Aorta (tissue), 5 donors: ENCODE measurements at places on chromosomes 12 and 14. TPM values are rescaled to one million over a fixed set of nuclear protein-coding genes. Genes with fewer than 3 reads are reported as not detected.

DNA sequence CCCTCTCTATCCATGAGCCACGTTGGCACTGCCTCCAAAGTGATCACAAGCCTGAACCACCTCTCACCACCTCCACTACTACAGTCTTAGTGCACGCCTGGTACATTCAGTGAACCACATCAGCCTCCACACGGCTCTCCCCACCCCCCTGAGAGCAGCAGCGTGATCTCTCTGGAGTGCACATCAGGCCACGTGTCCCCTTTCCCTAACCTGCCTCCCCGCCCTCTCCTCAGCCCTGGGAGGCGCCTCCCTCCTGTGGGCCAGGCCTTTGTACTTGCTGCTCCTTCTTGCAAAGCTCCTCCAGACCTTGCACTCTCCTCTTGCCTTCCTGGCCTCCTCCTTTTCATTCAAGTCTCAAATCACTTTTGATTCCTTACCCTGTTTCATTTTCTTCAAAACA lies 49.8 kb downstream of the SLC6A12 start:
- no peak for DNase-seq

Gene CMTM5
- total RNA-seq: 4.1 TPM

Gene CCDC175
- total RNA-seq: 0.71 TPM

GRCh38 chr12:19458733-19459132 lies 19.4 kb downstream of the AEBP2 start:
- no peak for DNase-seq

DNA sequence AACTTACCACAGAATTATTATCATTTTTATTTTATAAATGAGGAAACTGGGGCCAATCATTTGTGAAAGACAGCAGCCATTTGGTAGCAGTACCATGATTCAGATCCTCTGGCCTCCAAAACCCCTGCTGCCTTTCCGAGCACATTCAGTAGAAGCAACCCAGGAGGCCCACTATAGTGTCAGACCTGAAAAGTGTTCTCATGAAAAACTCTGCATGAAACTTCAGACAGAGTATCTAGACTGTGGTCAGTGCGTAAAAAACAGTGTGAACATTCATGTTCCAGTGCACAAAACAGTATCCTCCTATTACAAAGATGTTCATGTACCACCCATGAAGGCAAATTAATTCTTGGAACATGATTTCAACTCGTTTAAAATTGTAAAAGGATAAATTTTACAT lies 112.0 kb downstream of the EPS8 start:
- DNase-seq: no peak

Gene NTF3
- total RNA-seq: 51.6 TPM

- no peak for DNase-seq
These were observed 257.3 kb upstream of the PLEKHG7 start for GRCh38 chr12:92445253-92446082.

GRCh38 chr14:101471723-101472517 lies 89.4 kb upstream of the DIO3 start:
- no peak for DNase-seq

Gene FBLN5
- total RNA-seq: 407 TPM

DNA sequence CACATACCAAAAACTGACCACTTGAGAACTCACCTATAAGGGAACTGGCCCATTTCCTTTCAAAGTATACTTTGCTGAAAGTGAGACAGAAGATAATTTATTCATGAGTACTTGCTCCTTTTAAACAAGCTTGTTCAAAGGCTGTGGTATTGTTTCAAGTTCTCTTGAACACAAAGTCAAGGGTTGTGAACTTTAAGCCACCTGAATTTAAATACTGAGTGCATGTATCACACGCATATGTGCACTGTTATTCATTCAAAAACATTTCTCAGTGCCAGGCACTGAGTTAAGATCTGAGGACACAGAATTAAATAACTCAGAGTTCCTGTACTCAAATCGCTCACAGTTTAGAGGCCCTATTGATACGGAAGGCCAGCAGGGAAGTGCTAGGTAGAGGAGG lies 19.1 kb upstream of the LDHB start:
- no peak for DNase-seq
